ENCODE measurements at places on chromosomes 1 and 21.
A peak's percentile ranks its signal among the peaks of the same experiment; 100 is the strongest.

DNA sequence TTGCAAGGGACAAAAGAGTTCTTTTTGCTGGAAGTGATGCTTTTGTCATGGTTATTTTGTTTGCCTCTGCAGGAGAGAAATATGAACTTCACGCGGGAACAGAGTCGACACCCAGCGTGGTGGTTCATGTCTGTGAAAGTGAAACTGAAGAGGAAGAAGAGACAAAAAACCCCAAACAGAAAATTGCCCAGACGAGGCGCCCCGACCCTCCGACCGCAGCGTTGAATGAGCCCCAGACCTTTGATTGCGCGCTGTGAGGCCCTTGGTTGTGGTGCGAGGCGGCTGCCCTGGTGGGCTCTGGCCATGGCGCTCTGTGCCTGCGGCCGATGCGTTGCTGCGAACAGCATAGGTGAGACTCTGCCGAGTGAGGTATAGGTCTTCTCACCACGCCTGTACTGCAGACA is 20.9 kb upstream of the NCMAP start:
- DNase-seq, result peak; percentile 53

DNA sequence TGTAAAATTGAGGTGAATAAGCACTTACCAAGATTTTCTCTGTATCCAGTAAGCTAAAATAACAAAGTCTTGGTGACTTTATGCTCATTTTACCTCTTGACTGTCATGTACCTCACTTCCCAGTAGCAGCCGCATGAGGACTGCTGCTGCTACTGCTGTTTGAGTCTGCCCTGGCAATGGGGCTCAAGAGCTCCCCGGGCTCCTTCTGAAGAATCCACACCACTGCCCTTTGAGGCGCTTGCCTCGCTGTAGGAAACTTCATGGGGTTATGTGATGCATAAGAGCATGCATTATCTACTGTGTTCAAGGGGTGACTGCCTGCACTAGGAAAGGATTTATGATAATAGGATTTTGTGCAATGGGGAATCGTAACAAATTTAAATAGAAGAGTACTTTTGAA is 113.5 kb downstream of the NTNG1 start:
- DNase-seq, result no peak

DNA sequence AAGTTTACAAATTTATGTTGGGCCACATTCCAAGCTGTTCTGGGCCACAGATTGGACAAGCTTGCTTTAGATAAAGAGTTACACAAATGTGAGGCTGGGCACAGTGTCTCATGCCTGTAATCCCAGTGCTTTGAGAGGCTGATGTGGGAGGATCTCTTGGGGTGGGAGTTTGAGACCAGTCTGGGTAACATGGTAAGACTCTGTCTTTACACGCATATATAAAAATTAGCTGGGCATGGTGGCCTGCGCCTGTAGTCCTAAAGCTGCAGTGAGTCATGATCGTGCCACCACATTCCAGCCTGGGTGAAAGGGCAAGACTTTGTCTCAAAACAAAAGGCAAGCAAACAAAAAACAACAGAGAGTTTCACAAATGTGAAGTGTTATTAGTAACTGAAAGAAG is 5.9 kb upstream of the VCAM1 start:
- no peak for DNase-seq

GRCh38 chr1:38403667-38404066 is 357.1 kb upstream of the POU3F1 start:
- DNase-seq, result no peak

DNA sequence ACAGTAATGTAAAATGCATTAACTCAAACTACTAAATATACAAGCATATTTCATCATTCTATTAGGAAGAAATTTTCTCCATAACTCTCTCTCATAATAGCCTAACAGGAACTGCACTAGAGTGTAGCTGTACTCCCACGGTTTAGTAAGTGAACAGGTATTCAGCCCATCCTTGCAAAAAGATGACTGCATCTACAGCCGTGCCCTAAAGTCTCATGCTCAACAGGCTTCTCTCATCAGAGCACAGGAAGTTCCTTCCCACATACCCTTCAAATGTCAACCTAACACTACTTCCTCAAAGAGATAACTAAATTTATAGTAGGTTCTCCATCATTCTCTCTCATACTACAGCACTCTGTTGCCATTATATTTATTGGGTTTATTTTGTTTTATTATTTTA is 251.6 kb downstream of the AKT3 start:
- no peak for DNase-seq

- no peak for DNase-seq
Observed at GRCh38 chr1:210586771-210587170, 258.1 kb downstream of the HHAT start.

DNA sequence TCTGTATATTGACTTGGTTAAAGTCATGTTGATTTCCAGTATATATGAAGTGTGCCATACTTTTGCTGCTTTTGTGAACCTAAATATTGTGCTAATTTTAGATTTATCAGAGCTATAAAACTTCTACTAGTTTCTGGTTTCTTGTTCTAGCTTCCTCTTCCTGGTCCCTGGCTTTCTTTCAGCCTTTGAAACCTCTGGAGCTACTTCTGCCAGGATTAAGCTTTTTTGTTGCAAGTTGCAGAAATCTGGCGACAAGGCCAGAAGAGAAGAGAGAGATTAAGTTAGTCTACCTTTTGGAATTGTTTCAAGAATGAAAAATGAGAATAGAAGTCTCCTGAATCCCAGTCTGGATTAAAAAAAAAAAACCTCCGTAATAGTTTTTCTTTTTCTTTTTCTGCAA is 13.5 kb downstream of the RNF2 start:
- DNase-seq, result no peak

GRCh38 chr1:241081473-241081872 is 275.5 kb downstream of the RGS7 start:
- no peak for DNase-seq
